Left cardiac atrium (tissue), 4 donors: ENCODE measurements at places on chromosomes 16 and 17. TPM values are rescaled to one million over a fixed set of nuclear protein-coding genes. Genes with fewer than 3 reads are reported as not detected.

The CD300C gene
- 2.1 TPM for total RNA-seq

DNA sequence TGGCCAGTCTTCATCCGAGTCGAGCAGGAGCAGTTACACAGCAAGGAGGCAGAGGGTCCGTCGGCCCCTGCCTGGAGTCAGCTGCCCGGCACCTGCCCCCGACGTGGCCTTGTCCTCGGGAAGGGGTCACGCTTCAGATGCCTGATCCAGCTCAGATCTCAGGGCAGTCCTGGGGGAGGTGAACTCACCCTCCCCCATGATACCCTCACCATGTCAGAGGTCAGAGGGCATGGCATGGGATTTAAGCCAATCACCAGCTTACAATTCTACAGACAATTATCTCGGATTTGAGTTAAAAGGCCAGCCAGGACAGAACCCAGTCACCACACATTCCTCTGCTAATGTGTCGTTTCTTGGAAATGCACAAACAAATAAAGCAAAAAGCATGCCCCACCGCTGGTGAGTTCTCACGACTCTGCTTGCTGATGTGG, 211.3 kb downstream of the FOXL1 start:
- no peak for DNase-seq

DNA sequence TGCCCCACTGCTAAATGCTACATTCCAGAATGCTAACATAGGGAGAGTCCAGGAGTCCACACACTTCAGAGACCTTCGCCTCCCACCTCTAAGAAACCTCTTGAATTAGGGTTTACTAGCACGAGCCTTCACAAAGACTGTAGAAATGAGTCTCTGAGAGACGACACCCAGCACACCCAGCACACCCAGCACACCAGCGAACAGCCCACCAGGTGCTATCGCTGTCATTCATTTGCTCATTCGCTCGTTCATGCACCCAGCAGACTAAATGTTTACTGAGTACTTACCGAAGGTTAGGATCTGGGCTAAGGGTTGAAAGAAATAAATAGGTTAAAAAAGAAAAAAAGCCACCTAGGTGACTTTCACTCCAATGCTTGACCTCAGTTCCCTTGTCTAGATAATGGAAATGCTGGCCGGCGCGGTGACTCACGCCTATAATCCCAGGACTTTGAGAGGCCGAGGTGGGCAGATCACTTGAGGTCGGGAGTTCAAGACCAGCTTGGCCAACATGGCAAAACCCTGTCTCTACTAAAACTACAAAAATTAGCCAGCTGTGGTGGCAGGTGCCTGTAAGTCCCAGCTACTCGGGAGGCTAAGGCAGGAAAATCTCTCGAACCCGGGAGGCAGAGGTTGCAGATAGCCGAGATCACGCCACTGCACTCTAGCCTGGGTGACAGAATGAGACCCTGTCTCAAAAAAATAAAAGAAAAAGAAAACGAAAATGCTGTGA, 100.8 kb downstream of the ADCY9 start:
- no peak for DNase-seq

- DNase-seq = no peak
Measured at GRCh38 chr16:65497571-65497970, 375.7 kb upstream of the CDH11 start.

DNA sequence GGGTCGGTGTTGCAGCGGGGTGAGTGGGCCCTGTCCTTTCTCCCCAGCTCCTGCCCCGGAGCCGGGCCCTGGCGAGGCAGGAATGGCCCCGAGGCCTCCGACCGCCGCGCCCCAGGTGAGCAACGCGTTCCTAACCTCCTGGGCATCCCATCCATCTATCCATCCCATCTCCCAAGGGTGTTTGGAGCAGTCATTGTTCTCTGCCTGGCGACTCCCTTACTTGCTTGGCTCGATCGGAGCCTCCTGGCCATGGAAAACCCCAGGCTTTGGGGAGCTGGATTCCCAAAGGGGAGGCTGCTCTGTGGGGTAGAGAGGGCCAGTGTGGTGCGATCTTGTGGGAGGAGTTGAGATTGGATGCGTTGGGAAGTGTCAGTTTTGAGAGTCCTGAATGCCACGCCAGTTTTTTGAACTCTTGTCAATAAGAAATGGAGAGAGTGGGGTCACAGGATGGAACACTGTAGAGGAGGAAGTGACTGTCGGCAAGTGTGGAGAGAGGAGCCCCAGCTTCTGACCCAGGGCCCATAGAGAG, 684 bp downstream of the ZFP90 start:
- no peak for DNase-seq

GRCh38 chr16:48123104-48123788, 32.5 kb downstream of the ABCC12 start:
- peak; percentile 33 for DNase-seq

DNA sequence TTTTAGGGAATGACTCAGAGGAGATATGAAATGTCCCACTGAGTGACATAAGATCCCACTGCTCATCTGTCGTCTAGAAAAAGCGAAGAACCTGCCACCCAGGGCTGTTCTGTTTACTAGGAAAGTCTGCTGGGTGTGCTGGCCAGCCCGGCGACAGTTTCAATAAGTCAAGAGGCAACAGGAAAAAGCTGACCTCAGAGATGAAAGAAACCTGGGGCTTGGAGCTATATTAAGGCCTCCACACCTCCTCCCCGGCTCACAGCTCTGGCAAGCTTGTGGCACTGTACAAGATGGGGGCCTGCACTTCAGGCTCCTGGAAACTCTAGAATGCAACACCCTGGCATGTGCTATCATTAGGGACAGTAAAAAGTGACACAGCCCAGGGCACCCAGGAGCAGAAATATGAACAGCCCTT, 10.6 kb downstream of the ZFHX3 start:
- DNase-seq = no peak

The KRTAP9-1 gene
- not detected for total RNA-seq

The HBQ1 gene
- total RNA-seq = not detected
